Astrocyte (in vitro differentiated cells and primary cell): ENCODE measurements at places on chromosomes 2 and 18. TPM values are rescaled to one million over a fixed set of nuclear protein-coding genes. Genes with fewer than 3 reads are reported as not detected.

DNA sequence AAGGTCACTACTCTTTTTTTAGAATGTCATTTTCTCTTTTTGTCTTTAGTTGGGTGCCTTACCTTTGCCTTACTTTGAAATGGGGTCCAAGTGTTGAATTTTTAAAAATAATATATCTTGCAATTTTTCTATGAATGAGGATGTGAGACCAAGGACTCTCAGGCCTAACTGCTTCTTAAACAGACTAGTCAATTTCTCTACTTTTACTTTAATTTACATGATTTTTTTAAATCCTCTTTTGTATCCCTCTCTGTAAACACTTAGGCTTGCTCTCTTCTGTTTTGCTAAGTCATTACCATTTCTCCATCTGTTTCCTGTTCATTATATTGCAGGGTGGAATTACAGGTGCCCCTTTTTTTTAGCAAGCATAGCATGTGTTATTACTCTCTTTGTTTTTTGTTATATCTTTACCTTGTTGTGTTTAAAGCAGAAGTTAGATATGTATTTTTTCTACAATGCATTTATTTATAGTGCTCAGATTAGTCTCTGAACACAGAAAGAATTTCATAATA is 261.8 kb downstream of the SPAG16 start:
- DNase-seq: no peak

- DNase-seq: no peak
Measured at GRCh38 chr18:71887509-71887908, 656.6 kb downstream of the CBLN2 start.

DNA sequence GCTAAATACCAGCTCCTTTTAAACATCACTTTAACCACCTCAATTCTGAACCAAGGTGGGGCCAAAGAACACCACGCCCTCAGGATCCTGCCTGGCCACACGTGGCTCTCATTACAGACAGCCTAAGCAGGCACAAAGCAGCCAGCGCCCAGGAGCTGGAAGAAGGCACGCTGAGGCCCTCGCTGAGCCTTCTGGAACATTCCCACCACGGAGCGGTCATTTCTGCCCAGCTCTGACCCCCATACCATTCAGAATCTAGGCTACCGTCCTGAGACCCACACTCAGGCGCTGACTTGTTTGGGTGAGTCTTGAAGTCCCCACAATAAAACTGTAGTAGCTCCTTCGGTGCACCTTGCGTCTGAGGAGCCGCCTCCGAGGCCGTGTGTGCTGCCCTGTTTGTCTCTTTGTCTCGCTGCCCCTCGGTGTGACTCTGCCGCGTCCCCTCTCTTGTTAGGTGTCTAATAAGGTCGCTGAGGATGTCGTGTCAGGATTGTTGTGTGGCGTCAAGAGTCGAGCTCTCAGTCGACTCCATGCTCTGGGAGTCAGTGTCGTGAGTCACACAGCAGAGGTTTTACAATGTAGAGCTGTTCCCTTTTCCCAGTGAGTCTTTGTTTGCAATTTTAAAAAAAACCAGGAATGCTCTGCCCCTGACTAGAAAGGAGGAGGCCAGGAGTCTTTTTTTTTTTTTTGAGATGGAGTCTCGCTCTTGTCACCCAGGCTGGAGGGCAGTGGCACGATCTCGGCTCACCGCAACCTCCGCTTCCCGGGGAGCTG is 242.4 kb downstream of the KLHL29 start:
- no peak for DNase-seq

DNA sequence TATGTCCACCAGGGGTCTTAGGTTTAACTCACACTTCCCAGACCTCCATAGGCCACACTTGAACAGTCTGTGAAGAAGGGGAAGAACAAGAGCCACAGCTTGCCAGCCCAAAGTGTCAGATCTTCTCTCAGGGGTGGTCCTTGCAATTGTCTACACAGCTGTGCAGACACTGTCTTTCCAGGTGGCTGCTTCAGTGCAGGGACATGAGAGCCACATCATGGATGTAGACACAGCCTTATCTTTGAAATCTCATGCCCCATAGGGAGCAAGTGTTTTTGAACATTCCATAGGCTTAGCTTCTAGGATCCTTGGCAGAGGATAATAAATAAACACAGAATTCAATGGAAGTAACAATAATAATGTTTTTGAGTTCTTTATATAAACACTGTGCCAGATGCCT is 6.7 kb downstream of the ZNF407 start:
- DNase-seq: no peak

- no peak for DNase-seq
Measured at GRCh38 chr2:137729305-137729704, 235.0 kb upstream of the HNMT start.

DNA sequence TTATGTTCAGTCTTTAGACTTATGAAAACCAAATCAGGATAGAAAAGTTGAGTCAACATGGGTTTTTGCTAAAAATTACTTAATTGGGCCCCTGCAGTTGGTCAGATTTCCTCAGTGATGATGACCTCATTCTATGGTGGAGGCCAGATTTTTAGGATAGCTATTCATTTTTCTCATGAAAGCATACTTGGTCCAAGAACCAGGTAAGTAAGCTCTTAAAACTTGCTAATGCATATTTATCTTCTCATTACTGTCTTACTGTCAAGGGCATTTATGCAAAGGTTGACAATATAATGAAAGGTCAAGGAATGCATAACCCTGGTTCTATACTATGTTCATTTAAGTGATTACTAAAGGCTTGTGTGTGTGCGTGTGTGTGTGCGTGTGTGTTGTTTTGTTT is 650.6 kb downstream of the SATB2 start:
- peak; percentile 69 for DNase-seq

- no peak for DNase-seq
Measured at GRCh38 chr2:175012516-175012915, 7.3 kb upstream of the CHN1 start.

GRCh38 chr18:53135654-53136053 is 795.7 kb downstream of the DCC start:
- no peak for DNase-seq

DNA sequence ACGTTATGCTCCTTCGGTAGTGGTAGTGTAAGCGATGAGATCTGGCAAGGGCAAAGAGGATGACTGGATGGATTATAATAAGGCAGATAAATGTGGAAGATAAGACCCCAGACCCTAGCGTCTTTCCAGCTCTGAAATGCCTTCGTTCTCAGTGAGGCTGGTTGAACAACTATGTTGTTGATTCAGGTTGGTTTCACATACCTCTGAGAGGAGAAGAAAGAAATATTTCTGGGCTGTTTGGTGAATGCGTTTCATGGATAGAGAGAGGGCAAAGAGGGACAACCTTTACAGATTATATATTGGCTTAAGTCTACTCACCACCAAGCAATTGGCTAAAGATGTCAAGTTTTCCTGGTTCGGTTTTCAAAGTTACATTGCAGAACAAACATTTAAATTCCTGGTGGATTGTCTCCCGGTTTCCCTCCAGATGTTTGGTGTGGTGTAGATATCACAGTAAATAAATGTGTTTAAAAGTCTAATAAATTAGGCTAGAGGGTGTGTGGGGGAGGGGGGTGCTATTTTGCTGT is 190.1 kb upstream of the GLI2 start:
- DNase-seq: peak; percentile 39

GRCh38 chr18:29465526-29465925 is 1288.6 kb upstream of the CDH2 start:
- no peak for DNase-seq

GRCh38 chr2:105038383-105039061 is 653 bp downstream of the MRPS9 start:
- no peak for DNase-seq

GRCh38 chr2:149915151-149915550 is 327.6 kb upstream of the MMADHC start:
- no peak for DNase-seq

DNA sequence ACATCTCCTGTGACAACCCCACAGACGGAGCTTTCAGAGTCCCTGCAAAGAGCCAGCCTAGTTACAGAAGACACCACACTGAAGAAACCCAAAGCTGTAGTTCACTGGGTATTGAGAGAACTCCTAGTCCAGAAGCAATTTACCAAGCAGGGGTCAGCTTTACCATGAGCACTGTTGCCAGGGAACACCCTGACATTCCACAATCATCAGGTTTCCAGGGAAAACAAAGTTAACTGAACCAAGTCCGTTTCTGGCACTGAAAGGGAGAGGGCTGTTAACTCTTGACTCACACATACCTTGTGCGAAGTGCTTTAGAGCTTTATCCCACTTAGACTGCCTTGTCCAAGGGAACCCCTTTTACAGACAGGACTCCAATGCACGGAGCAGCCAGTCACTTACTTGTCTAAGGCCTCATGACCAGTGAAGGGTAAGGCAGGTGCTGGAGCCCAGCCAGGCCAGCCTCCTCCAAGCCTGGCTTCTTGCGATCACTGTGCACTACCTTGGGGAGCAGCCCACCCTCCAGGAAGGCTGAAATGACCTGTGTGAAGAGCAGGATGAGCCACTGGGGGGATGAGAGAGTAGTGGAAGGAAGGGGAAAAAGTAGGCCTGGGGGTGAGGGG is 53.9 kb downstream of the REEP1 start:
- DNase-seq: peak; percentile 17

DNA sequence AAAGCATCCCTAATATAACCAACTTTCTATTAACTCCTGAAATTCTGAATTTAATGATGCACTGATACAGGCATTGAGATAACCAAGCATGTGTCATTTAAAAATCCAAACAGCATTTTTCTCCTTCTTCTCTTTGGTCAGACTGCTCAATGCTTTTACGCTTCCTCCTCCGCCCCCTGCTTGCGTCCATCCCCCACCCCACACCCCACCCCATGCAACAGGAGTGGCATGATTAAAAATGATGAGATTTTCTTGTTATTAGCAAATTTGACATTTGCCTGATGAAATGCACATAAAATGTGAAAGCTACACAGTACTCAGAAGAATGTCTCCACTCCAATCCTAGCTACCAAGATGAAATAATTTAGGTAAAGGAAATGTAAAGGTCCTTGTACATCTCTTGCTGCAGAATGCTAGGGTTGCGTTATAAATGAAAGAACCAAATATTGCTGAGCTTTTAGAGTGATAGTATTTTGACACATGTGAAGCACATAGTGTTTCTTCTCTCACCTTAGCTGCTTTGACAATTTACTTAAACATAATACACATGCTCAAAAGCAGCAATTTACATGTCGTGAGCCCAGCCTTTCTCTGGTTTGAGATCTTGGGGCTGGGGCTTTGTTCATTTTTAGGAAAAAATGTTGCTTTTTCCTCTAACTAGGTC is 263.8 kb downstream of the MEIS1 start:
- no peak for DNase-seq

GRCh38 chr2:106996171-106996769 is 110.3 kb upstream of the ST6GAL2 start:
- DNase-seq: no peak

GRCh38 chr2:109150559-109150958 is 21.6 kb downstream of the SH3RF3 start:
- DNase-seq: no peak

- DNase-seq: no peak
Measured at GRCh38 chr2:96510931-96511595, 5.9 kb upstream of the NEURL3 start.

- DNase-seq: no peak
Measured at GRCh38 chr2:85672456-85672855, 4.5 kb upstream of the SFTPB start.

DNA sequence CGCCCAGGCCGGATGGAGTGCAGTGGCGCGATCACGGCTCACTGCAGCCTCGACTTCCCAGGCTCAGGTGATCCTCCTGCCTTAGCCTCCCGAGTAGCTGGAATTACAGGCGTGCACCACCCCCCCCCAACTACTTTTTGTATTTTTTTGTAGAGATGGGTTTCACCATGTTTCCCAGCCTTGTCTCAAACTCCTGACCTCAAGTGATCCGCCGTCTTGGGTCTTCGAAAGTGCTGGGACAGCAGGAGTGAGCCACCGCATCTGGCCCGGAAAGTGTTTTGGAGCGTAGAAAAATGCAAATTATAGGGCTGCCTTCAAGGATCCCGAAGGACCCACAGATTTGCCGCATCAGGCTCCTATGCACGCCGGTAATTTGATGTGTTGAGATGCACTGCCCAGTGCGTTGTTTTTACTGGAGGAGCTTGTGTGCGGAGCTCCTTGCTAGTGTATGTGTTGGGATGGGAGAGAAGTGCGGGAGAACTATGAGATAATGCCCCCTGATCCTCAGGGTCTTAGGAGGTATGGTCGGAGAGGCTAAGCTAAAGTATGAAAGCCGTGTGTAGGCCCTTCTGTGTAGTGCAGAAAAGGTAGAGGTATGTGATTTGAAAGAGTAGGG is 1.2 kb upstream of the CLASP1 start:
- DNase-seq: peak; percentile 19

- DNase-seq: no peak
Measured at GRCh38 chr2:11933854-11934253, 187.4 kb downstream of the LPIN1 start.

- no peak for DNase-seq
Measured at GRCh38 chr18:34330308-34330707, 105.6 kb upstream of the NOL4 start.

DNA sequence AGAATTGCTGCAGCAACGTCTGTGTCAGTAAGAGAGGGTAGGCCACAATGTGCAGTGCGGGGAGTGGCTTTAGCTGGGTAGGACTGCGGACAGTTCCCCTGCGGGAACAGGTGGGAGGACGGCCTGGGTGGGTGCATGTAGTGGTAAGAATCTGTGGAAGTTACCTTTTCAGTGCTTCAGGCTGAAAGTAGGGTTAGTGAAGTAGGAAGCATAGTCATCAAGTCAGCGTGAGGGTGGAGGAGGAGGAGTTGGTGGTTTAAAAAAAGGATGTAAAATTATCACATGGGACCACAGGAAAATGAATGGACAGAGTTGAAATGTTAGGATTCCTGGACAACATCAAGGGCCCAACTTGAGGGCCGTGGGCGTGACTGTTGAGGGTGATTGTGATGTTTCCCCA is 13.2 kb downstream of the CEP192 start:
- DNase-seq: no peak

Gene IL18R1
- 2.4 and 4.4 TPM in 2 replicates for total RNA-seq

Gene IKZF2
- 9.9 and 15.5 TPM in 2 replicates for total RNA-seq

Gene WDR35
- 9.1 and 9.6 TPM in 2 replicates for total RNA-seq

Gene B4GALT6
- total RNA-seq: 17.0 and 17.7 TPM in 2 replicates

Gene SP140L
- total RNA-seq: 32.2 and 36.8 TPM in 2 replicates

Gene NEMP2
- total RNA-seq: 2.7 and 3.8 TPM in 2 replicates

Gene GALR1
- total RNA-seq: not detected in 2 replicates
